Substantia nigra (tissue), 51 donors: ENCODE measurements at places on chromosomes 1 and 21.

- DNase-seq, result no peak
Measured at GRCh38 chr1:59827055-59827643, 12.4 kb downstream of the HOOK1 start.

- no peak for DNase-seq
Measured at GRCh38 chr1:64137412-64137803, 66.0 kb upstream of the UBE2U start.

DNA sequence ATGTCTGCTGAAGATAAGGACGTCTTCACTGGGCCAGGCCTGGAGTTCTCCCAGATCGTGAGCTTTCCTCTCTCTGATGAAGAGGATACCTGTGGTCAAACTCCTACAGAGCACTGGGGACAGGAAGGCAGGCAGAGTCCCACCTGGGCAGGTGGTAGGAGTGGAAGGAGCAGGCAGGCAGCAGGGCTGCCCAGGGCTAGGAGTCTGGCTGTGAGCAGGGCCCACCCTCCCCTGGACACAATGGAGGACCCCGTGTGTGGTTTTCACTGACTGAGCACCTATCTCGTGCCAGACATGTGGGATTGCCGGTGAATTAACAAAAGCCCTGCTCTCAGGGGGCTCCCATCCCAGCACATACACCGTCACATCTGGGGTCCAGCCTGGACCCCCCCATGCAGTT lies 4.9 kb upstream of the SAMD11 start:
- no peak for DNase-seq

GRCh38 chr1:2330035-2330434 lies 61.3 kb downstream of the MORN1 start:
- DNase-seq, result no peak

GRCh38 chr1:154906621-154907081 lies 29.9 kb downstream of the PMVK start:
- no peak for DNase-seq

GRCh38 chr1:209899948-209900347 lies 38.1 kb upstream of the SYT14 start:
- no peak for DNase-seq

GRCh38 chr1:205229399-205229871 lies 1.7 kb downstream of the TMCC2 start:
- DNase-seq, result peak; percentile 59

DNA sequence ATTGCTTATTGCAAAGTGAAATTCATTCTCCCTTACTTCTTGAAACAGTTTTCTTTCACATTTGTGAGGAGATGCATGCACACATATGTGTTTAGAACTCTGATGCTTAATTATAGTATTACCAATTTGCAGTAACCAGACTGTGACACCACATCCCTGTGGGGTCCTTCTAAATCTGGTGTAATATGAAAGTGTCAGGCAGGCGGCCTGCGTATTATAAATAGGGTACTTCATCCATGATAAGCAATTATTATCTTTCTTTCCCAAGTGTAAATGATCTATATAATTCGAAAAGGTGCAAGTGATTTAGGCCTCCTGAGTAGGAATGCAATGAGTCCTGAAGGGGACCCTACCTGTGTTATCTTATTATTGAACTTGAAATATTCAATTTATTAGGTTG lies 876 bp downstream of the EFCAB7 start:
- DNase-seq, result no peak

- no peak for DNase-seq
Measured at GRCh38 chr1:239361403-239361802, 25.0 kb upstream of the CHRM3 start.

DNA sequence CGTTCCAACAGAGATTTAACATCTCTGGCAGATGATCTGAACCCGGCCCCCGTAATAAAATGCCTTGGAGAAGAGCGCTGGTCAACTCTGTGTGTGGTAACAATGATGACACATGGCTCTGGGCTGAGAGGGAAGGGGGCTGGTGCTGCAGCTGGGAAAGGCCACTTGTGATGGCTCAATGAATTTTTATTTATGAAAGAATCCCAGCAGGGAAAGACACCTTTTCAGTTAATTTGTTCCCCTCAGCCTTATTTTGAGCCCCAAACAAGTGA lies 59.4 kb downstream of the SYT6 start:
- DNase-seq, result no peak

DNA sequence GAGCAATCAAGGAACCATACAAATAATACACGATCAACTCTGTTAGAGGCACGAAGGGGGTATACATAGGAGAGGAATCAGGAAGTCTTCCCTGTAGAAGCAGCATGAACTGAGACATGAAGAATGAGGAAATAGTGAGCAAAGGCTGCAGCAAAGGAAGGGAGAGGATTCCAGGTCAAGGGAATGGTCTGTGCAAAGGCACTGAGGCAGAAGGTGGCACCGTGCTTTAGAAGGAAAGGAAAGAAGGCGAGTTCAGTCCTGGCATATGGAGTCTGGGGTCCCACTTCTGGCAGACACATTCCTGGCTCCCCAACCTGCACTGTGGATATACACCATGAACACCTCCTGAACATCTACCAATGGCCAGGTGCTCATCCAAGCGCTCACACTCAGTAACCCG lies 56.1 kb downstream of the GLIS1 start:
- DNase-seq, result no peak

GRCh38 chr1:244414543-244414942 lies 37.2 kb downstream of the ADSS2 start:
- no peak for DNase-seq

- no peak for DNase-seq
Measured at GRCh38 chr1:48794816-48795215, 18.1 kb upstream of the BEND5 start.

DNA sequence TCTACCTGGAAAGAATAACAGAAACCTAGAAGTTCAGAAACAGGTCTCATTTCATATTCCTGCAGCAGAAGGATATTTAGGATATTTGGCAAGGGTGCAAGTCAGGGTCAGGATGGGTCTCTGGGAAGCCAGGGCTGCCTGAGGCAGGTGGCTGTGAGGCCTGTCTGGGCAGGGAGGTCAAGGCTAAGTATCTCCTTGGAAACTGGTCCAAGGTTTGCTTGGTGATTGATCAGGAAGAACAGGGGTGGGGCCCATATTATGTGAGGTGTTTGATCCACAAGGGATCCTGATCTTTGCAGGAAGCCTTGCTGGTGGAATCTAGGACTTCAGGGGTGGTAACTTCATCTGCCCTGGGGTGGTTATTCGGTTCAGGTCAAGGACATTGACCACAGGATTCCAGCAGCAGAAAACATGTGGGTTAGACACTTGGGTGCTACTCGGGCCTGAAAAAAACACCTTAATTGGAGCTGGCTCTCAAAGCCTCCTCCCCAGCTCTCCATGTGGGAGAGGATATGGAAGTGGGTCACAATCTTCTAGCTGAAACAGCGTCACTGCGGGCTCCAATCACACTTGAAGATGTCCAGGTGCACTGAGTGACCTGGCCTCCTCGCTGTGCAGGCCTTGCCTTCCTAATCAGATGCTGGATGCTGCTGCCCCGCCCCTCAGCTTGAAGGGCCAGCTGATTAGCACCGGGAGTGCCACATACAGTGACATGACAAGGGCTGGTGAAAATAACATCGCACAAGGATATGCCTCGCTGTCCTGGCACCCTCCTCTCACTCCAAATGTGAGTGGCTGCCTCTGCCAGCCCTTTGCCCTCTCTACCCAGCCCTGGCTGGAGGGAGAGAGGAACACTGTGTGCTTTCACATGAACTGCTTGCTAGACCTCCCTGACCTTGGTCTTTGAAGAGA lies 8.7 kb downstream of the CTNNBIP1 start:
- no peak for DNase-seq

- DNase-seq, result no peak
Measured at GRCh38 chr1:8563944-8564537, 246.1 kb downstream of the SLC45A1 start.

DNA sequence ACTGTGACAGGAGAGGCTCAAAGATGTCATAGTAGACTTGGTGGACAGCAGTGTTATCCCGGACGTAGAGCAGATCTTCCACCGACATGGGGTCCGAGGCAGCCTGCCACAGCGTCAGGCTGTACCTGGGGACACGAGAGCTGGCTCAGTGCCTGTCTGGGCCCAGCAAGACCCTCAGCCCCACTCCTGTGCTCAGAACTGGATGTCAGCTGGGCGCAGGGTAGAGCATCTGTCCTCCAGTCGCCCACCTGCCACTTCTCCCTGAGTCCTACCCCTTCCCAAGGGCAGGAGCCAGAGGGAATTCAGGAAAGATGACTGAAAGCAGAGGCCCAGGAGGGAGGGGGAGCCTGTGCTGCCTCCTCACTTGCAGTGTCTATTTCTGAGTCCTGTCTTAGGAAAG lies 11.7 kb downstream of the FAM151A start:
- no peak for DNase-seq

- DNase-seq, result no peak
Measured at GRCh38 chr1:173420330-173420806, 56.8 kb upstream of the PRDX6 start.

DNA sequence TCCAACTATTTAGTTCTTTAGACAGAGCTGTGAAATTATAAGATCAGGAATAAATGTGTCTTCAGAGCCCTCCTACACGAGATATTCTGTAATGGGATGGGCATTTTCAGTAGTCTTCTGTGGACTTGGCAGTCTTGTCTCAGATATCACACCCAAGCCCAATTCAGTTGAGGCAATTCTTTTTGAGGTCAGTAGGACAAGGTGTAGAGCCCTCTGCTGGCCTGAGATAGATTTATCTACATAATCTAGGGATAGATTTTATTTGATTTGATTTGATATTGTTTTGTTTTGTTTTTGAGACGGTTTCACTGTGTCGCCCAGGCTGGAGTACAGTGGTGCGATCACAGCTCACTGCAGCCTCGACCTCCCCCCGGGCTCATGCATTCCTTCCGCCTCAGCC lies 77.5 kb downstream of the FMN2 start:
- DNase-seq, result no peak

GRCh38 chr1:173421286-173421685 lies 55.8 kb upstream of the PRDX6 start:
- DNase-seq, result no peak

DNA sequence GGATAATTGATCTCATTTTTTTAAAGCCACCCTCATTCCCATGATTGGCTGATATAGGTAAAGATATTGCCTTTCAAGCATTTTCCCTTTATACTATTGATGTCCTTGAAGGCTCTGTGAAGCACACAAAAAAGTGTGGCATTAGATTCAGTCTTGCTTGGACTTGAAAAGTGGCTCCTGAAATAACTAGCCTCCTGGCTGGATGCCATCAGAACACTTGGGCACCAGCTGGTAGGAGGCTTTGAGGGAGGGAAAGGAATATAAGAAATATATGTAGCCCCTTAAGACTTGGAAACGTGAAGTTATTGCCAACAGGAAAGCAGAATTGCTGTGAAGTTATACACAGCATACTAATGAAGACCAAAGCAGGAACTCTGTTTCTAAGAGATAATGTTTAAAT lies 14.1 kb downstream of the MTR start:
- DNase-seq, result no peak

DNA sequence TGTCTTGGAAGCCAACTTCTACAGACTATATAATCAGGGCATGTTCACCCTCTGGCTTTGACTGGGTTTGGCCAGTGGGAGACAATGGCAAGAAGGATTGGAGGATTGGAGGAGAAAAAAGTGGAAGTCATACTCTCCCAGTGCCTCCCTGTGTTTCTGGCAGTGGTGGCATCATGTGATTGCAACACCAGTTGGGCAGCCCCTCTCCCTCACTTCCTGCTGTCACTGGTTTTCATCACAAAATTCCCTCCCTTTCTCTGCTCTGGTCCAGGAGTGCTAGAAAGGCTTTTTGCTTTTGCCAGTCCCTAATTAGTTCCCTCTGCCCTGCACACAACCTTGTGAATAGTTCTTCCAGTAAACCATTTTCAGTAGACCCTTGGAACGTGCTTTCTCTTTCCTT lies 3.7 kb upstream of the QSOX1 start:
- DNase-seq, result no peak

DNA sequence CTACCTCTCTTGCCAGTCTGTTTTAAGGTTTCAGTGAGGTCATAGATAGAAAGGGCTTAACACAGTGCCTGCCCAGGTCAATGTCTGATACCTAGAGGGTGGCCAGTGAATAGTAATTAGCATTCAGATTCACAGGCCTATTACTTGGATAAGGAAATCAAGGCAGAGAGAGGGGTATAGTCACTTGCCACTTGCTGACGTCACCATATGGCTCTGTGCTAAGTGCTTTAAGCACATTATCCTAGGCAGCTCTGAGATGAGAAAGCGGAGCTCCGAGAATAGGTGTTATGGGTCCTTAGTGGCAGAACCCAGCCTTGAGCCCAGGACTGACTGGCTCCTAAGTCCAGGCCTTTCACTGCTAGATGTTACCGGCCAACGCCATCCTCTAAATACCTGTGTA lies 51.5 kb upstream of the DAB1 start:
- no peak for DNase-seq

DNA sequence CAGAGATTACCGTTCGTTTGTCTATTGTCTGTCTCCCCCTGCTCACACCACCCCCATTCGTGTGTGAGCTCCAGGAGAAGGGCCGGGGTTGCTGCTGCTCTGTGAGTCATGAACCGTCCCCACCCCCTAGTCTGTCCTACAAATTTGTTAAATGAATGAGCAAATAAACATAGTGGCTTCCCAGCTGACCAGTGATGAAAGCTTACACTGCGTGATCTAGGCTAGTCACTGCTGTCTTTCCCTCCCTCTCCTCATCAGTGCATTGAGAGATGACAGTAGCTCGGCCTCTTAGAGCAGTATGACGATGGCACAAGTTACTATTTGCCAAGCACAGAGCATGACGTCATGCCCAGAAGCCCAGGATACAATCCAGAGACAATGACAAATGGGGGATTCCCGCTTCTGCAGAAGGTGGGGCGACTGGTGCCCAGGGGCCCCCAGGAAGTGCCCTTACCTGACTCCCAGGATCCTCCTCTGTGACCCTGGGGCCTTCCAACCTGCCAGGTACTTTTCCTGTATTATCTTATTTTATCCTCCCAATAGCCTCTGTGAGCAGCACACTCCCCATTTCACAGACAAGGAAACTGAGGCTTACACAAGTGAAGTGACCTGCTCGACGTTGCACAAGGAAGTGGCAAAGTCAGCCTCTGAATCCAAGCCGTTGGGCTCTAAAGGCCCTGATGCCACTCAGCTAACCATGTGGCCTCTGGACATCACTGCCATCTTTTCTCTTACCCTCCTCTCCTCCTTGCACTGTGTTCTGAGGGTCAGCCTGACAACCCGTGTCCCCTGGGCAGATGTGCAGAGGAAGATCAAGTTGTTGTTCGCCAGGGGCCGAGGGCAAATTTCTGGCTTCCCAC lies 8.6 kb upstream of the EPHA2 start:
- DNase-seq, result no peak

DNA sequence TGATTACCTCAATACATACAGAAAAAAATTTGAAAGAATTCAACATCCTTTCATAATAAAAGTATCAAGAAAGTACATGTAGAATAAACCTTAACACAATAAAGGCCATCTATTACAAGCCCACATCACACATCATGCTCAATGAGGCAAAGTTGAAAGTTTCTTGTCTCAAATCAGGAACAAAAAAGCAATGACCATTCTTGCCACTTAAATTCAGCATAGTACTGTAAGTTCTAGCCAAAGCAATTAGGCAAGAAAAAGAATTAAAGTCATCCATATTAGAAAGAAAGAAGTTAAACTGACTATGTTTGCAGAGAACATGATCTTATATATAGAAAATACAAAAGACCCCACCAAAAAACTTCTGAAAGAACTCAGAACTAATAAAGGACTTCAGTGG lies 44.5 kb downstream of the KCNT2 start:
- DNase-seq, result no peak
